ENCODE measurements at places on chromosomes 2 and 18.

DNA sequence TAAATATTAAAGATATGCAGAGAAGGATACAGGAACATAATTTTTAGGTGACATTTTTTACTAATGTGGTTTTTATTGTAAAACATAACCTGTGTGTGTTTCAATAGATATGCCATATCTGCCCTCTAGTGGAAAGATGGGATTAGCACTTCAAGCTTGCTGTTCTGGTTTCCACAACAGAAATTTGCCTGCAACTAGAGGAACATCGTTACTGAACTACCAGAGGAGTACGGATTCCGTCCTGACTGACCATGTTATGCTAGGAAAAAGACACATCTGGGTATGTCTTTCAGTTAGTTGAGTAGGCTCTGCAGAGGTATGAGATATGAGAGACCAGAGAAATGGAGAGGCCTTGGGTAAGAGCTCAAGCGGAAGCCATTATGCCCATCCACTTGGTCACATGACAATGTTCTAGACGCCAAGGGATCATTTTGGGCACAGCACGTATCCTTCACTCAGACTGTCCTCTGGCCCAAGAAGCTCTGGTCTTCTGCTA is 104.9 kb downstream of the MBD2 start:
- peak; percentile 6 for DNase-seq

DNA sequence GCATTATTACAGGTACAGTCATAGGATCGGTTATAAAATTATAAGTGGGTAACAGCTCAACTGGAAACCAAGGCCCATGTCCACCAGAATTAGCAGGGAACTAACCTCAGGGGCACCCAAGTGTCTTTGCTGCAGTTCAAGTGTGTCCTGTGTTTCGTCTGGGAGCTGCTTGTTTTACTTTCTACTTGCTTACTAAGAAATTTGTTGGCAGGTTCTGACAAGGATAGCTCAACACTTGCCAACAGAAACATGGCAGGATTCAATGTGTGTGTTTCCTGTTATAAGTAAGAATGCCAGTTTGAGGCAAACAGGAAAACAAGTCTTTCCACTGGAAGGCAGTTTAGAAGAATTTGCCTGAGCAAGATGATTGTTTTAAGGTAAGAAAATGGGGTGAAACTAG is 104.5 kb downstream of the EPHA4 start:
- DNase-seq: no peak

DNA sequence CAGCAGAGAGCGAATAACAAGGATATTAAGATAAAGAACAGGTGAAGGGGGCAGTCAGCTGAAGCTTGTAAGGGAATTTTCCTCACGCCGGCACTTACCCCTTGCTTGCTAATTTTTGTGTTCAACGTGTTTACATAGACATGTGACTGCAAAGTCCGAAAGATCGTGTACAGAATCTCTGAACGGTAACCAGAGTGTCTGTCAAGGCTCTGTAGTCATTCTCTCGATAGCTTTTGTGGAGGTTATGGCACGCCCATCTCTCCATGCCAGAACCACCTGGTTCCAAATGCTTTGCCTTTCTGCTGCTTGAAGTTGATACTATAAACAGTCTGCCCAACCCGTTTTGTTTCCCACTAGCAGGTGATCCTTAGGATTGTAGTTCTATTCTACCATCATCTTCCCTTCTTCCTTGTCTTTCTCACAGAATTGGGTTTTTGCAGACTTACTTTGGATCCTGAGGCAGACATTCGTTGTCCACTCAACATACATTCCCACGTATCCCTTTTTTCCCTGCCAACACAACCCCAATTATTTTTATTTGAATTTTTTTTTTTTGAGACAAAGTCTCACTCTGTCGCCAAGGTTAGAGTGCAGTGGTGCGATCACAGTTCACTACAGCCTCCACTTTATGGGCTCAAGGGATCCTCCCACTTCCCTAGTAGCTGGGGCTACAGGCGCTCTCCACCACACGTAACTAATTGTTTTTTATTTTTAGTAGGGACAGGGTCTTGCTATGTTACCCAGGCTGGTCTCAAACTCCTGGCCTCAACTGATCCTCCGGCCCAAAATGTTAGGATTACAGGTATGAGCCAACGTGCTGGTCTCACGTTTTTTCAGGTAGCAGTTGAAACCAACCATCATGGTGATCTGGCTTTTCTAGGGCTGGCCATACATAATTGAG is 1.3 kb upstream of the USP34 start:
- no peak for DNase-seq

DNA sequence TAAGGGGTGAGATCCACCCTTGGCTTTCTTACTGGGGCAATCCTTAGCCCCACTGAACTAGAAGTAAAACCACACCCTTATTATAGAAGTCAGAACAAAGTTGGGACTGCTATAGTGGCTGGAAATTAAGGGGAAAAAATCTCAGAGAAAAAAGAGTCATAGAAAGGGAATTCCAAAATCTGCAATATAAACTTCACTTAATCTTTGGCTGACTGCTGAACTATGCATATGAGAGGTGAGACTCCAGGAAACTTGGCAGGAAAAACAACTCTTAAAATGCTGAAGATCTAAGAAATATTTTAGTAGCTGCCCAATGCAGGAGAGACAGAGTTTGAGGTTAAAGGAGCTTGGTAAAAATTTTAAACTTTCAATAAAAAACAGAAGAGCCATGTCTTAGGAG is 201.8 kb upstream of the FN1 start:
- DNase-seq: no peak

GRCh38 chr2:213199871-213200270 is 48.5 kb upstream of the IKZF2 start:
- no peak for DNase-seq

GRCh38 chr2:198141726-198142125 is 337.3 kb downstream of the PLCL1 start:
- no peak for DNase-seq

DNA sequence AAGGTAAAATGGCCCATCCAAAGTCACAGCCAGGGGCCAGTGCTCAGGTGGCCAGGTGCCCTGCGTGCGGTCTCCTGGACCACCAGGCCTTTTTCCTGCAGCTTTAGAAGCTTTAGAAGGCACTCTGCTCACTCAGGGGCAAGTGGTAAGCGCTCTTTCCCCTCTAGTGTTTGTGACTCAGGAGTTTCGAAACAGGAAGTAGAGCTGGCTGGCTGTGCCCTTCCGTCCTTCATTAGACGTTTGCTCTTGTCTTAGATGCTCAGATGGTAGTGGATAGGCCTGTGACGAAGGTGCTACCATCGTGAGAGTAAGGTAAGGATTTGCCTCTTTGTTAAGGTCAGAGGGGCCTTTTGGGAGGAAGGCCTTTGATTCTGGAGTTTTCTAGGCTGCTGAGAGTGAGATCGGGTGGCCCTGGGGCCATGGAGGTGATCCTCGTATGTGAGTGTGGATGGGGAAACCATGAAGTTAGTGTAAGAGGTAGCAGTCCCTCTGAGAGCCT is at the start of gene CASP8:
CASP8 (plus strand) TSS at position 235 of the 499 bp plus-strand sequence. CDS start 5,951 bp downstream, outside the sequence.
- DNase-seq: no peak
